ENCODE measurements at places on chromosomes 7 and 10.

GRCh38 chr10:8640878-8641277 is 586.4 kb downstream of the GATA3 start:
- DNase-seq = no peak

DNA sequence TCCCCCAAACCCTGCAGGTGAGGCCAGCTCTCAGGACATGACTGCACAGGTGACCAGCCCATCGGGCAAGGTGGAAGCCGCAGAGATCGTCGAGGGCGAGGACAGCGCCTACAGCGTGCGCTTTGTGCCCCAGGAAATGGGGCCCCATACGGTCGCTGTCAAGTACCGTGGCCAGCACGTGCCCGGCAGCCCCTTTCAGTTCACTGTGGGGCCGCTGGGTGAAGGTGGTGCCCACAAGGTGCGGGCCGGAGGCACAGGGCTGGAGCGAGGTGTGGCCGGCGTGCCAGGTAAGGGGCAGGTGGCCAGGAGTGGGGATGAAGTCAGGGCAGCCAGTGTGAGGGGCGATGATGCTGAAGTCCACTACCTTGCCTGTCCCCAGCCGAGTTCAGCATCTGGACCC is 8.3 kb upstream of the ATP6V1F start:
- no peak for DNase-seq

DNA sequence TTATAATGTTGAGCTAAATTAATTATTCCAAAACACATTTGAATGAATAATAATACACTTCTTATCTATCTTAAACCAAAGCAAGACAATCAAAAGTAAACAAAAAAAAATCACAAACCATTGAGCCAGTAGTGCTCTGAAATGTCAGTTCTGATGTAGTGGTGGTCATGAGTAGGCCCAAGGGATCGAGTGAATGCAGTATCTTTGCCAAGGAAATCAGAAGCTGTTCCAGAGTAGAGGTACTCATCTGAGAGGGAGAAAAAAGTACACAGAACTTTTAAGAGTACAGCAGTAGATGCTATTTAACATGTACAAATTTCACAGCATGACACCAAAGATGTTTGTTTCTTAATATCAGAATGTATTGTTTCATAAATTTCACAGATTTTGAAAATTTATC is 121.5 kb downstream of the SEMA3D start:
- no peak for DNase-seq

DNA sequence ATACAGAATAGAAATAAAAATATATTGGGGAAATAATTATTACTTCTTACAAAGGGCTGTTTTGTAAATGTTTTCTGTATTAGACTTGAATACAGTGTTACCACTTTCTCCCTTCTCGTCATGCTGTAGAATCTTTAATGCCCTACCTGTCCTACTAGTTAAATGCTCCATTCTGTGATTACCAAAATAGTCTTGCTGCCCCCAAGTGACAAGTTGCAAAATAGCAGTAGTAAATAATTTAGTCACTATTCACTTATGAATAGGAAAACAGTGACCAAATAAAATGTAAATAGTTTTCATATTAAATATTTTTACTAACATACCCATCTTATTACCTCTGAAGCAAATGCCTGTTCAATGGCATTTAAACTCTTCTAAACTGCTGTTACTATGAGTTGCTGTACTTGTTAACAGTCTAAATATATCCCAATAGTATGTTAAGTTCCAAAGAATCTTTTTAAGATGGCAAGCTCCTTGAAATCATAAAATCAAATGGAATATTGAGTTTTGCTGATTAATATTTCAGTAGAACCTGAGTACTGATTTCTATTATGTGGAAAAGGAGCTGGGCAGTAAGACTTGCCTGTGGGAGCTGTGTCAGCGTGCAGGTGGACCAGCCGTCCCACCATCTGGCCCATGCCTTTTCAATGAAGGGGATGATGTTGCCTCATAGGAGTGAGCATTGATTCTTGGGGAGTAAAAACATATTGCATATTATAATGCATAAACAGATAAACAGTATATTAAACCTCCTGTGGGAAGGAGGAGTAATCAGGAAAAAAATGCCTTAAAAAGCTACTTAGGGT is 18.1 kb upstream of the OIT3 start:
- peak; percentile 41 for DNase-seq

GRCh38 chr7:127881564-127881963 is 149.7 kb downstream of the LRRC4 start:
- DNase-seq = no peak

DNA sequence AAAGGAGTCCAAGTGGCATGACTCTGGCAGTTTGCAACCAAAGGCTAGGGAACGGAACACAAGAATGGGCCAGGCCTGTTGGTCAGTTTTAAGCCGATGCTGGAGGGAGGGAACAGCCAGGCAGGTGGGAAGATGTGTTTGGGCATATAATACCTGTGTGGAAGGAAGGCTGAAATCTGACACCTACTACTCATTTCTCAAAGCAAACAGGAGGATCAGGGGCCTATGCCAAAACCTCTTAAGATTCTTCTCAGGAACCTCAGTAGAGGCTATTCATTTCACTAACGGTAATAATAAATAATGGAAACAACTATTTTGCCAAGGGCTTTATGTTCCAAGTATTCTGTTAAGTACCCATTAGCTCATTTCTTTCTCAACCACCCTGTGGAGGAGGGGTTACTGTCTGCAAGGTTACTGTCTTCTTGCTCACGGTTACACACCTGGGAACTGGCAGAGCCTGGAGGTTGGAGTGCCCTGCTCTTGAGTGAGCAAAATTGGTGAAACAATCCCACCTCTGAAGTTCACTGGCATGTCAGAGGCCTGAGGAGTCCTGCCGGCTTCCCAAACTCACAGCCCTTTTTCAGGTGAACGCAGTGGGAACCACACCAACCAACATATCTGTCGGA is 35.5 kb downstream of the GOT1 start:
- no peak for DNase-seq

DNA sequence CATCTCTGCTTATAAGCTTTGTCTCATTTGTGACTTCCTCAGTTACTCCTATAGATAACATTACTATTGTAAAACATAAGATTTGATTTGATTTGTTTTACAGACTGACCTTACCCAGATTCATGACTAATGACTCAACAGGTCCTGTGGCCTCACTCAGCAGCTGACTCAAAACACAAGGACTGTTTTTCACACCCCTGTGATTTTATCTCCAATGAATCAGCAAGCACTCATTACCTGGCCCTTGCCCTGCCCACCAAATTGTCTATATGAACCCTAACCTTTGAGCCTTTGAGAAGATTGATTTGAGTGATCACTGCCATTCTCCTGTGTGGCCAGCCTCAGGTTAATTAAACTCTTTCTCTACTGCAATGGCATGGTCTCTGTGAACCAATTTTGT is 1064.6 kb upstream of the LRRTM3 start:
- DNase-seq = no peak

- peak; percentile 39 for DNase-seq
These were observed 1.2 kb upstream of the NAMPT start for GRCh38 chr7:106285855-106286492.

- DNase-seq = no peak
These were observed 51.3 kb upstream of the KLF6 start for GRCh38 chr10:3836222-3836820.

GRCh38 chr10:73232887-73233286 is 14.2 kb downstream of the DNAJC9 start:
- peak; percentile 38 for DNase-seq

GRCh38 chr10:93614101-93614825 is 1.9 kb downstream of the PDE6C start:
- no peak for DNase-seq

DNA sequence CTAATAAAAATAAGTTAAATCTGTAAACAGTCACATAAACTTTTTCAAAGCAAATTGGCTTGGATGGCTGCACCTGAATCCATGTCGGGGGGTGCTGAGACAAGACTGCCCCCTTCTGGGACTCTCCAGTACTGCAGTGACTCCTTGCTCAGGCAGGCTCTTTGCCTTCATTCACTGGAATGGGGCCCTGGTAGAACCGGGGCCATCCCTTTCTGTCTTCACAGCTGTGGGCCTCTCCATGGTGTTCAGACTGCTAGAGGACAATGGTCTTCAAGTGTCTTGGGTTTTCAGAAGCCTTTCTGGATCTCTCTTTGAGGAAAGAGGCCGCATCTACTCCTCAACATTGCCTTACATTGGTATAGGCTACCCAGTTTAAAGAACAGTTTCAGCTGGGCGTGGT is 16.1 kb upstream of the IMPDH1 start:
- DNase-seq = peak; percentile 66

- DNase-seq = peak; percentile 40
These were observed 26.7 kb upstream of the PROSER2 start for GRCh38 chr10:11796474-11796873.

DNA sequence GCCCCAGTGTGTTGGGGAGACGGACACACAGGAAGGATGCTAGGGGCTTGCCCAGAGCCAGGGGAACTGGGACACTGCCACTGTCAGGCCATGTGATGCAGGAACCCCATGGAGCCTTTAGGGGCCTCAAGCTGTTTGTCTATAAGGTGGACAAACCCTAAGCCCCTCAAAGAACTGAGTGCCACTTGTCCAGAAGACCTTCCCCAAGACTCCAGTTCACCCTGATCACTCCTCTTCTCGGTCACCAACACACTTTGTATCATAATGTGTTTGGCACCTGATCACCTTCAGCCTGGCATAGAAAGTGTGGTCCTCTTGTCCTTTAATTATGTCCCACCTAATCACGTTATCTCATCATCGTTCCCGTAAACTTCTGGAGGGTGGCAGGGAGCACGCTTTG is 700 bp downstream of the H2BK1 start:
- DNase-seq = no peak

- no peak for DNase-seq
These were observed 44.3 kb downstream of the PFKP start for GRCh38 chr10:3111621-3112163.

DNA sequence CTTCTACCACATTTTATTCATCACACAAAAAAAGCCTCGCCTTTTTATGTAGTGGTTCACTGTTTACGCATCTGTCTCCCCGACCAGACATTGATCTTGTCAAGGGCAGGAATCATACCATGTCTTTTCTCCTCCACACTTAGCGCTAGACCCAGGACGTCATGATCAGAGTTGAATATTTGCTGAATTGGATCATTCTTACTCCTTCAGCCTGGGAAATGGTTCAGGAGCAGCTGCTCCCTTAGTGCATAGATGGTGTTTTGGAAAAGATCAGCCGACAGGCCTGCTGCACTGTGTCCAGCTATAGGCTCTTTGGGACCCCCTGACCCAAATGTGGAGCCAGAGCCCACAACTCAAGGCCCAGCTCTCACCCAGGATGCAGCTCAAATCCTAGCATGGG is 249.1 kb upstream of the TMEM72 start:
- DNase-seq = no peak

DNA sequence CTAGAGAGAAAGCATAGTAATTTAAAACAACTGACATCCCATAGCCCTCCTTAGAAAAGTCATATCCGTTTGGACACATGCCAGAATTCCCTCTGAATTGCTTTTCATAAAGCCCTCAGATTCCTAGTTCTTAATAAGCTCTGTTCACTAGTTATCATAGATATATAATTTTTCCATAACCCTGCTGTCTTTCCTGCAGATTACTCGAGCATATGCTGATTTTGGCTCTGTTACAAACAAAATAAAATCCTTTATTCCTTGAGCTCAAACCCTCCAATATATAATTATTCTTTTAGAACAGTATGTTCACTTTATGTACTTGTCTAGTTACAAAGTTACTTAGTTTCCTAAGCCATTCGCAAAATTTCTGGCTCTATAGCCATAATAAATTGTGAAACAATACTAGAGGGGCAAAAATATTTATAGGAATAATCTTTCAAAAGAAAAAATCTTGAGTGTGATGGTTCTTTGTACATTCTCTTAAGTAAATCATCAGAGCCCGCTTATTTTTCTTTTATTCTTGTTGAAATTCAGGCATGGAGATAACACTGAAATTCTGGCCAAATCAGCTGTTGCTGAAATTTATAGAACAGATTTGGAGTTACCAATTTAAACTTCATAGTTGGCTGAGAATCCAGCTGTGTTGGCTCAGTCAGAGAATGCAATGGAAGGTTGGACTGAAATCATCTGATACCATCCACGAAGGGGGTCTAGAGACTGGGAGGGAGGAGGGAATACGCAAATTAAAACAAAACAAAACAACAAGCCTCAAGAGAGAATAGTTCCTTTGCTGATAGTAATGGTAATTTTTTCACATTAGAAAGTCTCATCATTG is 146.1 kb upstream of the TMEM196 start:
- no peak for DNase-seq

DNA sequence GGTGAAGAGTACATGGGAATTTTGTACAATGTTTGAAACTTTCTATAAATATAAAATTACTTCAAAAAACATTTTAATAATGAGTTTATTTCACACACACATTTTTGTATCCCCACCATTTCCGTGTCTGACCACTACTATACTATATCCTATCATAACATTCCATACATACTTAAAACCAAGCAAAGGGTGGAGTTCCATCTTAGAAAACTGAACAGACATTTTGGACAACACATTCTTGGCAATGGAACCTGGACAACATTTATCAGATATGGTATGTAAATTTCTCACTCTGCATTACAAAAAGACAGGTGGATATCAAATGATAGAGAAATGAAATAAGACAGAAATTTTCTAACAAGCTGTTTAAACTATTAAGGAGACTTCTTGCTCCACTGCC is 168.9 kb downstream of the TWIST1 start:
- no peak for DNase-seq

- DNase-seq = peak; percentile 91
These were observed 133.4 kb upstream of the CSTF2T start for GRCh38 chr10:51832652-51833383.

- no peak for DNase-seq
These were observed 43.0 kb upstream of the NPS start for GRCh38 chr10:127506094-127506493.

DNA sequence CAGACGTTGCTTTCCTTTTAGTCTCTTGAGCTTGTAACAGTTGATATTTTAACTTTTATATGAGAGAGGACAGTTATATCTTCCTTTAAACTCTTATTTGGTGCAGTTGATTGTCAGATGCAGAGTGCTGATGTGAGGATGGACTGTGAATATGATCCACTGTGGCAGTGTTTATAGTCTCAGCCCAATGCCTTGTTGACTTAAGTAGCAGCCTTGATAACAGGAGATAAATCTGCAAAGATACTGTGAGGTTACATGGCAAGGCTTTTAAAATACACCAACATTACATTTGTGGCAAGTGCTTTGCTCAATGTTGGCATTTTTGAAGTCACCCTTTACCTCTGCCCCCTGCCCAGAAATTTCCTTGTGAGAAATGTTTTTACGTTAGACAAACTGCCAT is 206.7 kb downstream of the AUTS2 start:
- no peak for DNase-seq

DNA sequence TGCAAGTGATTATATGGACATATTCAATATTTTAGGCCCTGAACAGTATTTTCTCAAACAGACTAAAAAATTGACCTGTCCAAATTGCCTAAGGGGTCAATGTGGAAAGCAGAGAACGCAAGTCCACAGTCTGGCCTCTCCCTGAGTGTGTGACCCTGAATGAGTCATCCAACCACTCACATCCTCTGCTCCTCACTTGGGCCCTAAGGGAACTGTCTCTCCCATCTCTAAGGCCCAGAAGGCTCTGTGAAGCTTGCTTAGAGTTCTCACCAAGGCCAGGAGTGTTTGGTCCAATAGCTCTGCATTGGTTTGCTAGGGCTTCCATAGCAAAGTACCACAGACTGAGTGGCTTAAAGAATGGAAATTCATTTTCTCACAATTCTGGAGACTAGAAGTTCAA is 155.1 kb downstream of the LSM5 start:
- no peak for DNase-seq
